ENCODE measurements at places on chromosomes 5 and 9.

GRCh38 chr9:4289411-4290326, 10.2 kb downstream of the GLIS3 start:
- DNase-seq: no peak

DNA sequence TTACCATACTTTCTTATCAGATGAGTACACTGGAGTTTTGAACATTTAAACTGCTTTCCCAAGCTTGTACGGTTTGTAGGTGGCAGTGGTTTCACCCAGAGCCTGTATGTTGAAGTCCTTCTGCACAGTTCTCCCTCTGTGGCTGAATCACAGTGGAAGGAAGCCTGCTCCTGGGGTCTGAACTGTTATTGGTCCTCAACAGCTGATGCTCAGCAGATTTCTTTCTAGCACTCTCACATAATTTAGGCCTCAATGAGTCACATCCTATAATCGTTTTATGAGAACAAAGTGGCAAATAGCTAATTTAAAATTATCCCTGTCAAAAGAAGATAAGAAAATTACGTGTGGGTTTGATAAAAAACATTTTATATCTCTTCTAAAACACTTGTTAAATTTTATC, 229.7 kb downstream of the TLE4 start:
- DNase-seq: no peak

DNA sequence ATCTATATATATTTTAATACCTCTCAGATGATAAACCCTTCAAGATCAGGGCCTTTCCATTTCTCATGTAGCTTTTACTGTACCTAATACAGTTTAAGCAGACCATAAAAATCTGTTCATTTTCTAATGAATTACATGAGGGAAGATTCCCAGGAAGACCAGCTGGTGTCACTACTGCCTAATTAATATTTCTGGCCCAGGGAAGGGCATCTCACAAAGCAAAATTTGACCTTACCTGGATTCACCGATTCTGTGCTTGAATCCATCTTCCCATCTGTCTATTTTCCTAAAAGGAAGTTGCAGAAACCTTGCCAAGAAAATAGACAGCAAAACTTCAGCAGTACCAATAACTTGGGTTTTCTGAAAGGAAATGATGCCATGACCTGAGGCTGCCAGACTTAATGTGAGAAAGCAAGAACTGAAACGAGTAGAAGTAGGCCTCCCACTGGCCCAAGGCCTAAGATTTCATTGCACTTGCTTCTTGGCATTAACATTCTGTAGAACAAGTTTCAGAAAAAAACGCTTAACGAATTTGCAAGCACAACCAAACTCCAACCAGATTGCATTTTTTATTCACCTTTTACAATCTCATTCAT, 83.0 kb upstream of the GLIS3 start:
- no peak for DNase-seq

DNA sequence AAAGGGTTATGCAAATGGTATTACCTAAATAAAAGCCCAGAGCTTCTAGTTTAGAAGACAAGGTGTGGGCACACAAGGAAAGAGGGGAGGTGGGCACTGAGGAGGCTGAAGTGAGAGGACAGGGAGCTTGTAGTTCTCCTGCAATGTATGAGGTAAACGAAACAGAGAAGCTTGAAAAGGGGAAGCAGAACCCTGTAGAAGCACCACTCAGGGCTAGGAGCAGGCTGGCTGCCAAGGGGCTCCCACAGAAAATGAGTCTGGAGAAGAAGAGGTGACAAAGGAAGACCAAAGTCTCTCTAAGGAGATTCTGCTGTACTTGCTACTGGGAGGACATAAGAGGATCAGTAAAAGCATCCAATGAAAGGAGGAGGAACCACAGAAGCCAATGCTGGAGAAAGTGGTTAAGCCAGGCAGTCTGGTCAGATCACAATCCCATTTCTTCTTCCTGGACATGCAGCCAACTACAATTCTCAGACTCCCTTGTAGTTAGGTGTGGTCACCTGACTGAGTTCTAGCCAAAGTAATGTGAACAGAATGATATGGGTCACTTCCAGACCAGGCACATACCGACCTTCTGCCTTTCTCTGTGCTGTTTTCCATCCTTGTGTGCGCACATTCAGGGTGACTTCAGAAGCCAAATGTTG, 174.5 kb upstream of the MAP3K1 start:
- no peak for DNase-seq

GRCh38 chr5:136123236-136123768, 9.3 kb upstream of the SMAD5 start:
- no peak for DNase-seq

- DNase-seq: no peak
These were observed 22.8 kb downstream of the URM1 start for GRCh38 chr9:128393970-128394369.

Data from stimulated activated CD4-positive, alpha-beta T cell treated with anti-CD3 and anti-CD28 coated beads, Interleukin-2, amount 100 ng/mL, for 24 hours (primary cell).